ENCODE measurements at places on chromosomes 1 and 21. TPM values are rescaled to one million over a fixed set of nuclear protein-coding genes. Genes with fewer than 3 reads are reported as not detected.

The SLC22A15 gene
- total RNA-seq: 1.4 TPM

The SLC30A2 gene
- not detected for total RNA-seq

The KRTAP21-2 gene
- not detected for total RNA-seq

The TEX38 gene
- not detected for total RNA-seq

The S100A3 gene
- total RNA-seq: not detected

The PLD5 gene
- not detected for total RNA-seq

The RASSF5 gene
- total RNA-seq: 0.56 TPM

The NPPB gene
- not detected for total RNA-seq

The TSPEAR gene
- not detected for total RNA-seq

The IGSF5 gene
- 0.48 TPM for total RNA-seq

The OVAAL gene
- 25.8 TPM for total RNA-seq

The CACNA1E gene
- total RNA-seq: 0.18 TPM

The AGBL4 gene
- not detected for total RNA-seq

The LTN1 gene
- 19.5 TPM for total RNA-seq

The DCST1 gene
- total RNA-seq: not detected

The RXFP4 gene
- total RNA-seq: not detected

The CBR3 gene
- total RNA-seq: 18.5 TPM

The CR1 gene
- not detected for total RNA-seq

The KCNK2 gene
- 2.0 TPM for total RNA-seq

The ST6GALNAC3 gene
- total RNA-seq: 70.7 TPM

The ETV3 gene
- 22.6 TPM for total RNA-seq

The COA7 gene
- 13.1 TPM for total RNA-seq
